ENCODE measurements at places on chromosomes 13 and 19. TPM values are rescaled to one million over a fixed set of nuclear protein-coding genes. Genes with fewer than 3 reads are reported as not detected.

DNA sequence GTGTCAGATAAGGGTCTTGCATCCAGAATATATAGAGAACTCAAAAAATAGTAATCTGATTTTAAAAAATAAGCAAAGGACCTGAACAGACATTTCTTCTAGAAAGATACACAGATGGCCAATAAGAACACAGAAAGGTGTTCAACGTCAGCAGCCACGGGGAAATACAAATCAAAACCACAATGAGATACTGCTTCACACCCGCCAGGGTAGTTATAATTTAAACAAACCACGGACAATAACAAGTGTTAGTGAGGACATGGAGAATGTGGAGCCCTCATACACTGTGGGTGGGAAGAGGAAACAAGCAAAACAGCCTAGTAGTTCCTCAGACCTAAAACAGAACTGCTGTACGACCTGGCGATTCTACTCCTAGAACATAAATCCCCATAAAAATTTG is 26.7 kb upstream of the NAPA start:
- no peak overlapping the region for H3K27ac ChIP-seq
- DNase-seq = no peak
- H3K4me1 ChIP-seq = no peaks in the 10 kb centered on the region
- H3K36me3 ChIP-seq = no peaks in the 10 kb centered on the region
- no peak overlapping the region for H3K4me3 ChIP-seq

ZNF429 gene
- total RNA-seq = 0.29 TPM

GRCh38 chr13:62706048-62706447 is 1290.4 kb upstream of the PCDH20 start:
- H3K36me3 ChIP-seq = no peaks in the 10 kb centered on the region
- H3K27ac ChIP-seq = no peak overlapping the region
- DNase-seq = no peak

ARHGAP35 gene
- total RNA-seq = 81.7 TPM

DNA sequence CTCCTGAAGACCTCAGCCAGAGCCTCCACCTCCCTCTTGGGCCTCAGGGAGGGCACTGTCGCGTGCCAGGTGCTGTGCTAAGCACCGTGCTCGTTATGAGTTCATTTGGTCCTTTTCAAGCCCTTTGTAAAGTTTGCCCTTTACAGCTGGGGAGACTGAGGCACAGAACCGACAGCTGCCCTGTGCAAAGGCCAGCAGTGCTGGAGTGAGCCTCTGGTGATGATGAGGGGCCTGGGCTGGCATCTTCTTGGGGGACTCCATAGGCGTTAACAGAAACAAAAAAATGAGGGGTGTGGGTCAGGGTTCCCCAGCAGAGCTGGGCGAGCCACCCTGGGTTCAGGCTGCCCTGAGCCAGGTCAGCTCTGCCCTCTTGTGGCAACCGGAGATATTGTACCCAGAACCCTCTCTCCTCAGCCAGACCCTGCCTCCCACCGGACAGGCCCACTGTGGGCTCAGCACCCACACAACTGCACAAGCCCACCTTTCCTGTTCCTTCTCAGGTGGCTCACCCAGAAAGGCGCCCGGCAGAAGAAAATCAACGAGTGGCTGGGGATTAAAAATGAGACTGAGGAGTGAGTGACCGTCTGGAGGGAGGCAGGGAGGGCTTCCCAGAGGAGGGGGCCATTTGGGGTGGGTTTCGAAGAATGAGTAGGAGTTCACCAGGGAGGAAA is 5.5 kb upstream of the IFI30 start:
- no peaks in the 10 kb centered on the region for H3K4me1 ChIP-seq
- no peak overlapping the region for H3K4me3 ChIP-seq
- no peak for DNase-seq
- no peaks in the 10 kb centered on the region for H3K27me3 ChIP-seq
- H3K36me3 ChIP-seq = peaks cover 1% of the 10 kb centered on the region

DNA sequence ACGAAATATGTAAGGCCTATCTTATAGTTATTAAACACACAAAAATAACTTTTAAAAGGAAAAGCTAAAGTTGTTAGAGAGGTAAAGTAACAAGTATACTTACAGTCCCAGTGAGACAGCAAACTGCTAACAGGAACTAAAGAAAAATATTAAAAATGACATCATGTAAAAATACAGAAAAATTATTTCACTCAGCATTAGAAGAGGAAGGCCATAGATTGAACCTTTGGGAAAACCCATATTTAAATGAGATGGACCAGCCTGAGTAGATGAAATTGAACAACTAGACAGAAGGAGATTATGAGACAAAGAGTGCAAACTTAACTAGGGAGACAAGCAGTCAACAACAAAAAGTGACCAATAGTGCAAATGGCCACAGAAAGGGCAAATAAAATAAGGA is 49.4 kb downstream of the LNX2 start:
- no peaks in the 10 kb centered on the region for H3K4me1 ChIP-seq
- no peak for DNase-seq
- no peak overlapping the region for H3K4me3 ChIP-seq
- peaks cover 2% of the 10 kb centered on the region for H3K36me3 ChIP-seq
- no peak overlapping the region for H3K27ac ChIP-seq

DNA sequence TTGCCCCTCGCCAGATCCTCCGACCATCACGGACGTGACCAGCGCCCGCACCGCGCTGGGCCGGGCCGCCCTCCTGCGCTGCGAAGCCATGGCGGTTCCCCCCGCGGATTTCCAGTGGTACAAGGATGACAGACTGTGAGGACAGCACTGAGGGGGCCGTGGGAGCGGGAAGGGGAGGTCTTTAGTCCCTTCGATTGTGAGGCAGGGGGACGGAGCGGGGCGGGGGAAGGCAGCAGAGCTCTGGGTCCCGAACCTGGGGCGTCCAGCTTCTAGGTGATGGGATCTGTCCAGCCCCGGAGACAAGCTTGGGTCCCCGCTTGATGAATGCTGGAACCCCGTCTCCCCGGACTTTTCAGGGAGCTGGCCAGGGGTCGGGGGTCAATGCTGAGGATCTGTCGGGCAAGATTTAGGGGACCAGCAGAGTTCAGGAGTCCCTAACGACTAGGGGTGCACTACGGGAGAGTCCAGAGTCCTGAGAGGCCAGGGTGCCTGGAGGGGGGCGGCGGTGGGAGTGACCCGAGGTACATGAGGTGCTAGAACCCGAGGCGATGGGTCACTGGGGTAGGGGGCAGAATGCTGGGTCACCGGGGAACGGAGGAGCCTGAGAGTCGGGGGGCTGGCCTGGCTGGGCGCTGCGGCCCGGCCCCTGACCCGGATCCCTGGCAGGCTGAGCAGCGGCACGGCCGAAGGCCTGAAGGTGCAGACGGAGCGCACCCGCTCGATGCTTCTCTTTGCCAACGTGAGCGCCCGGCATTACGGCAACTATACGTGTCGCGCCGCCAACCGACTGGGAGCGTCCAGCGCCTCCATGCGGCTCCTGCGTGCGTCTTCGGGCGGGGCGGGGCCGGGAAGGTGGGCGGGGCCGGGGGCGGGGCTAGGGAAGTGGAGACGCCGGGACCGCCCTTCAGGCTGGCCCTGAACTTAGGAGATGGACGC is 14.6 kb downstream of the VSIG10L start:
- no peak overlapping the region for H3K27ac ChIP-seq
- DNase-seq = no peak
- no peaks in the 10 kb centered on the region for H3K36me3 ChIP-seq

Measured in Caco-2 (cell line).